IMR-90 (cell line): ENCODE measurements at places on chromosomes 5 and 9. TPM values are rescaled to one million over a fixed set of nuclear protein-coding genes. Genes with fewer than 3 reads are reported as not detected.

PCDHGB2 gene
- total RNA-seq: 2.8 and 3.0 TPM in 2 replicates

BTNL8 gene
- total RNA-seq: not detected in 2 replicates

CMYA5 gene
- total RNA-seq: 0.83 and 0.90 TPM in 2 replicates

DNA sequence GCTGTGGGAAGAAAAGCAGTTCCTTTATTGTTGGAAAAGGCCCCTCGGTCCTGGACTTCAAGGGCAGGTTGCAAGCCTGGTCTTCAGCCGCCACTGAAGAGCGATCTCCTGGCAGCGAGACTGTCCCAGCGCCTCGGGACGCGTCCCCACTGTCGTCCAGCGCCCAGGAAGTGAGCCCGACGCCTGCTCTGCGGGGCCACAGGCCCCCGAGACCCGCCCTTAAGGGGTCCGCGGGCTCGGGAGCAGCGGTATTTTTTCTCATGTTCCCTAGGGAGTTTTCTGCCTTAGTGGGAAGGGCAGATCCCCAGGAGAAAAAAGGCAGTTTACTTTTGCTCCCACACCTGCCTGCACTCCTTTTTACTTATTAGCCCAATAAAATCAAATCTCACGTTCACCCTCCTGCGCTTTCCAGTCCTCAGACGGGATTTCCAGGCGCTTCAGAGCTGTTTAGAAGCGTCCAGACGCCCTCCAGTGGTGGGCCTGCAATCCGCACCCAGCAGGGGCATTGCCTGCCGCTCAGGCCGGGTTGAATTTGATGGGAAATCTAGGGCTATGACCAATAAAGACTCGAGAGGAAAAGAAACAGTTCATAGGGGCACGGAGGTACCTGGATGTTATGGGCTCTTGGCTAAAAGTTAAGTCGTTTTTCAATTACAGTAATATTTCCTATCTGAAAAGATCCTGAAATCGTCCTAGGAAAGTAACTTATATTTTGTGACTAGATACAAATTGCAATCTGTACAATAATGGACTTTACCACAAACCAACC lies 2.8 kb upstream of the EFNA5 start:
- peak; percentile 87 for DNase-seq

DNA sequence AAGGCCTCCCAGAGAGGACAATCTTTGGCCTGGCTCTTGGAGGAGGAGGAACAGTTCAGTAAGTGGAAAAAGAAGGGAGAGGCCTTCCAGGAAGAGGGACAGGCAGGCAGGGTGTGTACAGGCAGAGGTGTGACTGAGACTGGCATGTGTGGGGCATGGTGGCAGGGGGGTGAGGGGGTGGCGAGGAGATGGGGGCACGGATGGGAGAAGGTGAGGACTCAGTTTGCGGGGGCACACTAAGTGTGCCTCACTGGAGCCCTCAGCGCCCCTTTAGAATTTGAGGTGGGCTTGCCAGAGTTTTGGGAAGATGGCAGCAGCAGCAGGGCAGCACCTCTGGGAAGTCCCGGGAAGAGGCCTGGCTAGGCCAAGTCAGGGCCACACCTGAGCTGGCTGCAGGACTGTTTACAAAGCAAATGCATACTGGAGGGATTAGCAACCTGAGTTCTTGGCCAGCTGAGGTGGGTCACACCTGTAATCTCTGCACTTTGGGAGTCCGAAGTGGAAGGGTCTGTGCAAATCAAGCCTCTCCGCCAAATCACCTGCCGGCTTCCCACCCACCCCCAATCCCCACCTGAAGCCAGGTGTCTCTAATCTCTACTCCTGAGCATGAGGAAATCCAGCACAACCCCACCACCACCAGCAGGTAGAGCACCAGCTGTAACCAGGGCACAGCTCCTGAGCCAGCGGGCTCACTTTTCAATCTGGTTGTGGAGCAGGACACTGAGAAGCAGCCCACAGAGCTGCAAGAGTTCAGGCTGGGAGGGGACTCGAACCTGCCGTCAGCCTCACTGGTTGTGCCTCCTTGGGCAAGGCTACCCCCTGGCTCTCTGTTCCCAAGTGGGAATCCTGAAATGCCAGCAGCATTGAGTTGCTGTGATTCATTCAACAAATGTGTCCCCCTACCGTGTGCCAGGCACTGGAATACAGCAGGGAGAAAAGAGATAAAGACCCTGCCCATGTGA lies 10.2 kb upstream of the GABRP start:
- DNase-seq: no peak

GRCh38 chr5:94017579-94017978 lies 276.2 kb upstream of the POU5F2 start:
- peak; percentile 52 for DNase-seq

DNA sequence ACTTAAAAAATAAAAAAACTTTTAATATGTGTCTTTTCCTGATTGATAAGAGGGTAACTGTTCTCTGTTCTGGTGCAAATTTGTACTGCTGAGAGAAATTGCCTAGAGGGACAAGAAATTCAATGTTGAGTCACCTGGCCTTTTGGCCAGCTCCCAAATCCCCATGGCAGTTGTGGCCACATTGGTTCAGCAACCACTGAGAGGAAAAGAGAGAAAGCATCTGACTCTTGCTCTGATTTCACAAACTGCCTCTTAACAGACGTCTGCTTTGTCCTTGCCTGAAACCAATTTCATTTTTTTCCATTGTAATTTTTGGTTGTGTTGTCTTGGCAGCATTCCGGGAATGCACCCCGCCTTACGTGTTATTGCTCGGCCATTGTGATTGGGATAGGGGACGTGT lies 42.4 kb downstream of the NTRK2 start:
- DNase-seq: no peak

GRCh38 chr5:17225520-17225919 lies 8.1 kb downstream of the BASP1 start:
- no peak for DNase-seq

GRCh38 chr5:149831492-149831891 lies 101.4 kb downstream of the PPARGC1B start:
- DNase-seq: peak; percentile 37

DNA sequence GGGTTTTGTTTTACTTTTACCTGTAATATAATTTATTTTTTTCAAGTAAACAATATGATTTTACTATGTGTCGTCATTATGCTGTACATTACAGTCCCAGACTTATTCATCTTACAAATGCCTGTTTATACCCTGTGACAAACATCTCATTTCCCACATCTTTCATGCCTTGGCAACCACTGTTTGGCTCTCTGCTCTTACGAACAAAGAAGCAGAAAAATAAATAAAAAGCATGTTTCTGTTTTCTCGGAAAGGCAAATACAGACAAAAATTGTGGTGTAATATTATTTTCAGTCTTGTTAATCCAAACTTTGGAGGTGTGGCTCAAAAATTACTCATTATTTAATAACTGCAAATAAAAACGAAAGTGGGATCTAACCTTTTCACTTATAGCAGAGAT lies 393.0 kb downstream of the CDH12 start:
- no peak for DNase-seq
